ENCODE measurements at places on chromosomes 3 and 15.

DNA sequence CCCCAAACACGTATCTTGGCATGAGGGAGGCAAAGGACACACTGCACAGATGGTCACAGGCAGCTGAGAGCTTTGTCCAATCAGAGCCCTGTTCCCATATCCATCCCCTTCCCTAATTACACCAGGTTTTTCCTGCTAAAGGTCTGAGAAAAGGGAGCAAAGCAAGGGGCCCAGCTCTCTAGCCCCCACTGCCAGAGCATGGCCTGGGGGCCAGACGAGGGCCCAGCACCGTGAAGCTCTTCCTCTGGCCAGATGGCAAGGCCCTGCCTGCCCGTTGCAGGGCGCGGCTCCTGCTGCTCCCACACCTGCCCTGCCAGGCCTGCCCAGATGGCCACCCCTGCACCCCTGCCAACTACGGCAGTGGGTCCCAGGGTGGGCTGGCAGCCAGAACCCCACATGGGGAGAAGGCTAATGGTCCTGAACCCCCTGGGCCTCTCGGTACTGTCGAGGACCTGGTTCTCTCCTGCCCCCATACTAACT lies 3.2 kb downstream of the SHF start:
- DNase-seq: no peak

DNA sequence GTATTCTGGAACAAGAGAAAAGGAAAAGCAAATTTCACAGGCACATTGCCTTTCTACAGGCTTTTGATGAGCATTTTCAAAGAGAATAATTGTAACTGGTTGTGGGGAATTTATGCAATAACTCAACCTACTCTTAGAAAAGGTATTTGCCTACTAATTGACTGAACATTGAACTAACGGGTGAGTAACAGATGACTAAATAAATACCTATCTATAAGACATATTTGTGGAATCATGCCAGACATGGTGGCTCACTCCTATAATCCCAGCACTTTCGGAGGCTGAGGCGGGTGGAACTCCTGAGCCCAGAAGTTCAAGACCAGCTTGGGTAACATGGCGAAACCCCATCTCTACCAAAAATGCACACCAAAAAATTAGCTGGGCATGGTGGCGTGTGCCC lies 367.7 kb downstream of the CGGBP1 start:
- DNase-seq: no peak

DNA sequence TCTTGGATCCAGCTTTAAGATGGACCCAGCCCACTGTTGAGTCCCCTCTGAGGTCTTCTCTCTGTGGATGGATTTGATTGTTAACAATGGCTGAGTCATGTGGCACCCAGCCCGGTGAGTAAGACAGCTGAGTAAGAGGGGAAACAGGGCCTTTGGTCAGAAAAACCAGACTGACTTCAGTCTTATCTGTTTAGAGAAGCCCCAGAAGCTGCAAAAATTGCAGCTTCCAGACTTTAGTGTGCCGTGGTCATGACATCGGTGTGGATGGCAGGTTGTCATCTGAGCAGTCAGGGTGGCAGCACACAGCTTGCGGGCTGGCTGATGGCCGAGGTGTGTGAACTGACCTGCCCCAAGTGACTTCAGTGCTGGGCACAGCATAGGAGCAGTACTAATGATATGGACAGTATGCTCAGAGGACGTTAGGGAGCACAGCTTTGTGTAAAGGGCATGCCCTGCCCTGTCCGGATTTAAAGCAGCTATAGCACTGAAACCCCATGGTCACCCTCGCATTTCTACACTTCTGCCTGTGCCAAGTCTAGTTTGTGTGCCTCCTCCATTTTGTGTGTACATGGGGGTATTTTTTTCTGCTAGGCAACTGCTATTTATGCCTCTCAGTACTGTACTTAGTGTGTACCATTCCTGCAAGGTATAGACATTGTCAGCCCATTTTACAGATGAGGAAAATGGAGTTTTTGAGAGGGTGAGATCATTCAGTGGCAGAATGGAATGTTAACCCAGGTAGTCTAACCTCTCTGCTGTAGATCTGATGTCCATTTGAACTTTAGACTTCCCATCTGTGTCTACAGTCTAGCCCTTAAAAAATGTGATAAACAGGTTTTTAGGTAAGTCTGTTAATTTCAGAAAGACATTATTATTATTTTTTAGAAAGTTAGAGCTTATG lies 44.4 kb downstream of the FLNB start:
- no peak for DNase-seq

DNA sequence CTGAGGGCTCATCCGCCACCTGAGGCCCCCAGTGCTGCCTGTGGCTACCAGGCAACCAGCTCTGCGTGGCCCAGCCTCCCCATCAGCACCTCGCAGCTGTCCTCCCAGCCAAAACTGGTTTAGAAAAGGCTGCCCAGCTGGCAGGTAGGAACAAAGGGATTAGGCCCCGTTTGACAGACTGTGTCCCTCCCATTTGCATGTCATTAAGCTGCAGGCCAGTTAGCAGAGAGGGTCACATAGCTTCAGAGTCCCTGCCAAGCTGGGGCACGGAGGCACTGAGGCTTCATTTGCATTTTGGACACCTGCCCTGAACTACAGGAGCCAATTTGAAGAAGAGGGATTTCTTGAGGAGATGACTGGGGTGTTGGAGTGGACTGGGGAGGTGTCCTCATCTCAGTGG lies 177.9 kb downstream of the TLE3 start:
- no peak for DNase-seq

DNA sequence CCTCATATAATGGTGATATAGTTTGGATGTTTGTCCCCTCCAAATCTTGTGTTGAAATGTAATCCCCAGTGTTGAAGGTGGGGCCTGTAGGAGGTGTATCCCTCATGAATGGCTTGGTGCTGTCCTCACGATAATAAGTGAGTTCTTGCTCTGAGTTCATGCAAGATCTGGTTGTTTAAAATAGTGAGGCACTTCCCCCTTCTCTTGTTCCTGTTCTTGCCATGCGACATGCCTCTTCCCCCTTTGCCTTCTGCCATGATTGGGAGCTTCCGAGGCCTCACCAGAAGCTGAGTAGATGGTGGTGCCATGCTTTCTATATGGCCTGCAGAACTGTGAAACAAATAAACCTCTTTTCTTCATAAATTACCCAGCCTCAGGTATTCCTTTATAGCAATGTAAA lies 39.2 kb downstream of the REC114 start:
- DNase-seq: no peak

DNA sequence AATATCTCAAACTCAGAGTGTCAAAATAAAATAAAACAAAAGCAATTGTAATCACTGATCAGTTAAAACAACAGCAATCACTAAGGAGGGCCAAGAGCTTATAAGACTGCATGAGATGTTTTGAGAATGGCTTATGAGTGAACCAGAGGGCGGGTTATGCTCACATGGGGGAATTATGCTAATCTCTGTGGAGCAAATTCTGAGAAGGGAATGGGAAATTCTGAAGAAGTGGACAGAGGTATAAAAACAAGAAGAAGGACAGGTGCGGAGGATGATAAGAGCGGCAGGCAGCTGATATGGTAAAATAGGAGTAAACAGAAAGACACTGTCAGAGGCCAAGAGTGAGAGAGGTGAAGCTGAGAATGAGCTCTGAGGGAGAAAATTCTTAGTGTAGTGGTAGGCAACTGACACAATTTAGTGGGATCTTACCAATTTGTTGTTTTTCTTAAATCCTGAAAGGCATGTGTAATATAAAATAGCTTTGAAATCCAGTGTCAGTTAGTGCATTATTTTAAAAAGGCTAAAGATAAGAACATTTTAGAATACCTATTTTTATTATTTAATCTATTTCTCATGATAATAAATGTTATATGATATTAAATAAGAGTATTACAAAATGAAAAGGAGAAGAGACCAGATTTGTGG lies 133.8 kb downstream of the SPATA16 start:
- DNase-seq: no peak

Data from brain pericyte (primary cell).